Activated CD4-positive, alpha-beta T cell treated with anti-CD3 and anti-CD28 coated beads, Interleukin-2, amount 10 ng/mL, durations not matched to agents 7 days and 5 days (primary cell): ENCODE measurements at places on chromosomes 13 and 19.

- no peak for DNase-seq
Observed at GRCh38 chr13:46032341-46032740, 20.2 kb downstream of the ZC3H13 start.

- DNase-seq = no peak
Observed at GRCh38 chr19:12946731-12947496, 1.3 kb downstream of the RAD23A start.

DNA sequence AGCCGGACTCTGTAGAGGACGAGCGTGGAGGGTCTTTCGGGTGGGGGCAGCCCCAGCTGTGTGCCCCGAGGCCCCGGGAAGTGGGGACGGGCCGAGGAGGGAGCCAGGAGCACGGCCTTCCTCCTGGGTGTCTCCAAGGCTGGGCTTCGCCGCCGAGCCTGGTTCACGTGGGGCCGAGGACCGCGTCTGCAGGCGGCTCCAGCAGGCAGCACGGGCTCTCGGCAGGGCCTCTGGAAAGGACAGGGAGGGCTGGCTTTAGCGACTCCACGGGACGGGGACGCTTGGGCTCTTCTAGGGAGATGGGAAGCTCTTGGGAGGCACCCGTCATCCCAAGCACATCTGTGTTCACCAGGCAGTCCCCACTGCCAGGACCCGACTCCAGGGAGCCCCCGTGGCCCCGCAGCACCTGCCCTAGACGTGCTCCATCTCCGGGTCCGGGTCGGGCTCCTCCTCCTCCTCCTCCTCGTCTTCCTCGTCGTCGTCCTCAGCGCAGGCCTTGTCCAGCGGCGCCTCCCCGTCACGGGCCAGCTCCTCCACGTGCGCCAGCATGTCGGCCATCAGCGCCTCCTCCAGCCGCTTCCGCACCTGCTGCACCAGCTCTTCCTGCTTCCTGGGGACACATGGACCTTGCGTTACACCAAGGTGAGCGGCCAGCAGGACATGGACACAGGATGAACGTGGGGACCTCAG is 9.9 kb upstream of the MEX3D start:
- DNase-seq = no peak

- DNase-seq = no peak
Observed at GRCh38 chr13:102402290-102402689, 442 bp upstream of the FGF14 start.

DNA sequence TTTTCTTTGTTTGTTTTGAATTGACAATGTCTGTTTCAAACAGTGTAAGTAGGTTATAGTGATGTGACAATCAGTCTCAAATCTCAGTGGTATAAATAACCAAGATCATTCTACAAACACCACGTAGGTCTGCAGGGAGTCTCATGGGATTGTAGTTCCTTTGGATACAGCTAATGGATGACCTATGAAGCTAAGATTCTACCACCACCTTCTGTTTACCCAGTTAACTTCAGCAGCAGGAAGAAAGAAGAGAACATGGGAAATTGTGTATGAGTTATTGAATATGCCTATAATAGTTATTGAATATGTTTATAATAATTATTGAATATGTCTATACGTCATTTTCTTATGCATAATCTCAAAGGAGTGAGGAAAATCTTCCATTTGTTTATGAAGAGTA is 63.9 kb upstream of the SLITRK5 start:
- DNase-seq = no peak

DNA sequence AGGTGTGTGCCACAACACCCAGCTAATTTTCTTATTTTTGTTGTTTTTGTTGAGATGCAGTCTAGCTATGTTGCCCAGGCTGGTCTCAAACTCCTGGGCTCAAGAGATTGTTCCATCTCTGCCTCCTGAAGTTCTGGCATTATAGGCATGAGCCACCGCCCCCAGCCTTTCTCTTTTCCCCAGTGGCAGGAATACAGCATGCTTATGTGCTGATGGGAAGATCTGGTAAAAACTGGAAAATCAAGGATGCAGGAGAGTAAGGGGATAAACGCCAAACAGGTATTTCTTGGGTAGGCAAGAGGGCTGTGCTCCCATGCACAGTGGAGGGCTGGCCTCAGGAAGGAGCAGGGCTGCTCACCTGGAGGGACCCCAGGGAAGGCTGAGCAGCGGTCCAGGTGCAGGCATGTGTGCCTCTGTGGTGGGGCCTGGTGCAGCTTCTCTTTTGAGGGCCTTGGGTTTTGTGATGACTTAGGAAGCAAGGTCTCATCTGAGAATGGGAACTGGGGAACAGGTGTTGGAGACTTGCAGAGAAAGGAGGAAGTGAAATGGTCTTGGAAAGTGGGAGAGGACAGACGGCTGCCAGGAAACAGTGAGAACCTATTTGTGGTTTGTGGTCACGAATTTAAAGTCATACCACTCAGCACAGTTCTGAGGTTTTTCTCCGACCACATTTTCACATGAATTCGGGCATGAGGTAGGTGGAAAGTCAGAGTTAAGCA is 106.5 kb downstream of the TEX26 start:
- DNase-seq = peak; percentile 44

GRCh38 chr19:44876930-44877535 is 14.0 kb upstream of the TOMM40 start:
- DNase-seq = no peak

GRCh38 chr13:74093691-74094090 is 40.5 kb downstream of the KLF12 start:
- DNase-seq = no peak

DNA sequence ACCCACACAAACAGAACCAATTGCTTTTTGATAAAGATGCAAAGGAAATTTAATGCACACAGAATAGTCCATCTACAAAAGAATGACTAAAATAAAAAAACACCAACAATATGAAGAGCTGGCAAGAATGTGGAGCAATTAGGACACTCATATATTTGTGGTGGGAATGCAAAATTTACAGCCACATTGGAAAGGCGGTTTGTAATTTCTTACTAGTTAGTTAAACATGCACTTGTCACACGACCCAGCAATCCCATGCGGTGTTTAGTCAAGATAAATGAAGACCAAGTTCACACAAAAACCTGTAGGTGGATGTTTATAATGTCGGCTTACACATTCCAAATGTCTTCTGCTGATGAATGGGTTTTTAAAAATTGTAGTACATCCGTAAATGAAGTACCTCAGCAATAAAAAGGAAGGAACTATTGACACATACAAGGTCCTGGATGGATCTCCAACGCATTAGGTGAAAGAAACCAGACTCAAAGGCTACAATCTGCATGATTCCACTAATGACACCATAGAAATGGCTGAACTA is 5.2 kb downstream of the GRTP1 start:
- DNase-seq = no peak

GRCh38 chr19:45403781-45404556 is 900 bp downstream of the PPP1R13L start:
- DNase-seq = peak; percentile 75

- no peak for DNase-seq
Observed at GRCh38 chr19:18500376-18500775, 21.5 kb downstream of the ELL start.

GRCh38 chr19:46978171-46978869 is 41.3 kb upstream of the NPAS1 start:
- DNase-seq = no peak

- peak; percentile 98 for DNase-seq
Observed at GRCh38 chr19:36687214-36688056, at the start of gene ZNF567. Gene ZNF567 (plus strand): TSS chr19:36687612. CDS start chr19:36694868, 7,256 bp downstream.

DNA sequence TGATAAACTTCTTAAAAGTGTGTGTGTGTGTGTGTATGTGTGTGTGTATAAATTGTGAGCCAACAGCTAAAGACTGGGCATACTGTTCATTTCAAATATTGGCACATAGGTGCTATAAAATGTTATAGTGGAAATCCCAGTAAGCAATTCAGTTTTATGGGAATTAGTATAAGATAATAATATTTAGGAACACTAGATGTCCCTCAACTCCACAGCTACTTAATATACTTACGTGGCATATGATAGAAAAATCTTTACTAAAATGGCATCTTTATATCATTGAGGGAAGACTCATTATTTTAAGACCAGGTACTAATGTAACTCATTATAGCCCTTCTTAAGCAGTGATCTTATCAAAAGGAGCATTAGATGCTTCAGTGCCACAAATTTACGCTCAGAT is 266.2 kb downstream of the MAB21L1 start:
- DNase-seq = no peak

DNA sequence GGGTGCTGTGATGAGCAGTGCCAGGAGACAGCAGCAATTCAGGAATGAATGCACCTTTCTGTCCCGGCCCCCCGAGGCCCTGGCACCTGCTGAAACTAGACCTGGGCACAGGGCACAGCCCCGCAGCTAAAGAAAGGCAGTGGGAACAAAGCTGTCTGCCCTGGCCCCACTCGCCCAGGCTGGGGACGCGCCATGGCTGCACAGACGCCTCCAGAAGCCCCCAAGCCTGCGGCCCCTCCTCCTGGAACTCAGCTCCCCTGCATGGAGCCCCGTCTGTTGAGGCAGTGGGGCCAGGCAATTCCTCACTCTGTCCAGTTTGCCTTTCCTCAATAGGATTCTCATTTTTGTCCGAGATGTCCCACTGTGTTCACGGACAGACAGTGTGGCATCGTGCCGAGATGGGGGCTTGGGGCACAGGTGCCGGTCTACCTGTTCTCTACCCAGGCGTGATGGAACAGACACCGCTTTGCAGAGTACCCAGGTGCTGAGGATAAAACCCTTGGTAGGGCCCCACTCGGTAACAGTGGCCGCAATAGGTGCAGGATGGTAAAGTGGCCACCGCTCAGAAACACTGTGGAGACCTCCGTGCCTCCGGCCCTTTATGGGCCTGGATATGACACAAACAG is 146.5 kb upstream of the SOX1 start:
- DNase-seq = no peak

GRCh38 chr19:27777726-27778125 is 1435.2 kb downstream of the UQCRFS1 start:
- DNase-seq = no peak
